ENCODE measurements at places on chromosomes 7 and 10. TPM values are rescaled to one million over a fixed set of nuclear protein-coding genes. Genes with fewer than 3 reads are reported as not detected.

DNA sequence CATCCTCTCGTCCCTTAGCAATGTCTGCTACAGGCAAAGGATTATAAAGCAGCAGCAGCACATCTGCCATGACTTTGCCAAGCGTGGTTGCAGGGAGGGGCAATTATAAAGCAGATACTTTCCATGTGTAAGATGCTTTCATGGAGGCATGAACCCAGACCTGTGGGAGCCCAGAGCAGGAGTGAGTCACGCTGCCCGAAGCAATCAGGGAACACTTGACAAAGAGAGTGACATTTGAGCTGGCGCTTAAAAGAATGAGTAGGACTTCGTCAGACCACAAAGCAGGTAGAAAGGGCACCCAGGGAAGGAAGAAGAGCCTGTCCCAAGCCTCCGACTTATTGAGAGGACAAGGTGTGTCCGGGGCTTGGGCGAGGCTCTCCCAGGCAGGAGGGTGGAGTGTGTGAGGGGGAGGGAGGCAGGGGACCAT lies 147.2 kb downstream of the MYOF start:
- DNase-seq, result no peak

- DNase-seq, result no peak
Measured at GRCh38 chr7:76064208-76064970, 16.5 kb downstream of the MDH2 start.

DNA sequence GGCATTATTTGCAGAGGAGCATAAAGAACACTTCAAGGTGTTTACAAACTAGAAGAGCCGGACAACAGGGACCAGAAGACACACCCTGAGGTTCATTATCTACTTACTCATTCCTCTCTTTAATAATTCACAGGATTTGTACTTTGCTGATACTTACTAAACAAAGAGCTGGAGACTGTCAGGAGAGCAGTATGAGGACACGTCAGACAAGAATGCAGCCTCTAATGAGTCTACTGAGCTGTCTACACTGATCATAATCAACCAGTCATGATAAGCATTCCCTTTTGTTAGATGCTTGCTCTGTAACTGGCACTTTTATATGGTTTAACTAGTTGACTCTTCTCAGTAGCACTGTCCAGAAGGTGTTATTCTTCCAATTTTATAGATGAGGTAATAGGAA lies 243.3 kb upstream of the CDC14C start:
- no peak for DNase-seq

GRCh38 chr7:45582136-45582749 lies 8.1 kb downstream of the ADCY1 start:
- peak; percentile 68 for DNase-seq

- no peak for DNase-seq
Measured at GRCh38 chr10:14191407-14191806, 139.3 kb downstream of the FRMD4A start.

DNA sequence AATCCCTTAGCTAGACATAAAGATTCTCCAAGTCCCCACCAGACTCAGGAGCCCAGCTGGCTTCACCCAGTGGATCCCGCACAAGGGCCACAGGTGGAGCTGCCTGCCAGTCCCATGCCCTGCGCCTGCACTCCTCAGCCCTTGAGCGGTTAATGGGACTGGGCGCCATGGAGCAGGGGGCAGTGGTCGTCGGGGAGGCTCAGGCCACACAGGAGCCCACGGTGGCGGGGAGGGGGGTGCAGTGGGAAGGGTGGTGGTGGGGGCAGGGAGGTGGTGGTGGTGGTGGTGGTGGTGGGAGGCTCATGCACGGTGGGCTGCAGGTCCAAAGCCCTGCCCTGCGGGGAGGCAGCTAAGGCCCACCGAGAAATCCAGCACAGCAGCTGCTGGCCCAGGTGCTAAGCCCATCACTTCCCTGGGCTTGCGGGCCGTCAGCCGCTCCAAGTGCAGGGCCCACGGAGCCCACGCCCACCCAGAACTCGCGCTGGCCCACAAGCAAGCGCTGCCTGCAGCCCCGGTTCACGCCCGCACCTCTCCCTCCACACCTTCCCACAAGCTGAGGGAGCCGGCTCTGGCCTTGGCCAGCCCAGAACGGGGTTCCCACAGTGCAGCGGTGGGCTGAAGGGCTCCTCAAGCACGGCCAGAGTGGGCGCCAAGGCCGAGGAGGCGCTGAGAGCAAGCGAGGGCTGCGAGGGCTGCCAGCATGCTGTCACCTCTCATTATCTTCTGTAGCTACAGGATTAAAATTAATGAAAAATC lies 732.5 kb upstream of the POM121L12 start:
- DNase-seq, result no peak

DNA sequence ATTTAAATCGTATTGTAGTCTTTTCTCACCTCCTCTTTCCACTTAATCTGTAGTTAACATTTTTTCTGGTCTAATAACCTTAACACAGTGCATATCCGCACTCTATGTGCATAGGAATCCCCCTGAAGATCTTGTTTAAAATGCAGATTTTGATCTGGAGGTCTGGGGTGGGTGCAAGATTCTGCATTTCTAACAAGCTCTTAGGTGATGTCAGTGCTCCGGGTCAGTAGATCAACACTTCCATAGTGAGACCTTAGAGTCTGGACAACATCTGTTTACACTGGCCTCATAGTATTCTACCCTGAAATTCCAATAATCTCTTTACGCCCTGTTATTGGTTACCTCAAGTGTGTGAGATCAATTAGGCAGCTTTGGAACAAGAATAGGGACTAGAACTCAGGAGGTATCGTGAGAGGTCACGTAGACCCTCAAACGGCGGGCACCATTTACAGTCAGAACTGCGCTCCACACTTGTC lies 434 bp upstream of the PLEKHA8 start:
- DNase-seq, result no peak

- DNase-seq, result no peak
Measured at GRCh38 chr7:108094933-108095710, 35.0 kb downstream of the LAMB4 start.

- DNase-seq, result no peak
Measured at GRCh38 chr7:71835056-71835455, 577.1 kb downstream of the CALN1 start.

HHEX gene
- 4.4 TPM for total RNA-seq

TASOR2 gene
- total RNA-seq, result 38.8 TPM

DEPP1 gene
- 45.5 TPM for total RNA-seq

All from cardiac septum (tissue), 1 donor.